IMR-90 (cell line): ENCODE measurements at places on chromosomes 3 and 15.
A peak's percentile ranks its signal among the peaks of the same experiment; 100 is the strongest.

DNA sequence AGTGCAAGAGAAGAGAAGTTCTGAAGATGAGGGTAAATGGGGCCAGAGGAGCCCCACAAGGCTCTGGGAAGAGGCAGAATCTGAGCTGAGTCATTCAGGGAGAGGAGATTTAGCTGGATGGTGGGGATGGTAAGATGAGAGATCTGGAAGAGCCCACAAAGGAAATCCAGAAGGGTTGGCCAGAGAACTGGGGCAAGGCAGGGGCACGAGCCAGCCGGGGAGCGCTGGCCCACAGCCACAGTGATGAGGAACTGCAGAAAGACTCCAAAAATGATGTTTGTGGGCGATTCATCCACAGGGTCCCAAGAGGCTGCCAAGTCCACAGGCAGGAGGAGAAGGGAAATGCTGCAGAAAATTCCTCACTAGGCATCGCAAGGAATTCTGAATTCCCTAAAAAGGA, 75.9 kb upstream of the ATP2B2 start:
- no peak for DNase-seq

GRCh38 chr3:132289316-132289715, 27.9 kb upstream of the ACP3 start:
- no peak for DNase-seq

GRCh38 chr3:96200897-96201296, 613.5 kb upstream of the EPHA6 start:
- no peak for DNase-seq

- peak; percentile 94 for DNase-seq
These were observed 38.6 kb downstream of the CLEC3B start for GRCh38 chr3:45064512-45065372.

DNA sequence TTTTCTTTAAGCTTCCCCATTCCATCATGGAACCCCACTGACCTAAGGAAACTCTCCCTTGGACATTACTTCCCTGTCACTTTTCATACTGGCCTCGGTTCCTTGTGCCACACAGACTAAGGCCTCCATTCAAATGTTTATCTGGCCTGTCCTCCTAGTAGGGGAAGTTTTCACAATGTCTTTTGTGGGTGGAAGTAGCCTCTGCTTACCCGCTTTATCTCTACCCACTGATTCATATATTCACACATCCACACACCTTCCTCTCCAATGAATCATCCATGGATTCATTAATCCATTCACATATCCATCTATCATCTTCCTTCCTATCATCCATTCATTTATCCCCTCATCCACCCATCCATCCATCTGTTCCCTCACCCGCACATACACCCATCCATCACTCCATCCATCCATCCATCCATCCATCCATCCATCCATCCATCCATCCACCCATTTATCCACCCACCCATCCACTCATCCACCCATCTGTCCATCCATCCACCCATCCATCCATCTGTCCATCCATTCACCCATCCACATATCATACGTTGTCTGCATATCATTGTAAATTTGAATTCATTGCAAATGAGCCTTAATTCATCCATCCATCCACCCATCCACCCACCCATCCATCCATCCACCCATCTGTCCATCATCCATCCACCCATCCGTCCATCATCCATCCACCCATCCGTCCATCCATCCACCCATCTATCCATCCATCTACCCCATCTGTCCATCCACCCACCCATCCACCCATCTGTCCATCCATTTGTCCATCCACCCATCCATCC, 49.1 kb downstream of the IQSEC1 start:
- no peak for DNase-seq

DNA sequence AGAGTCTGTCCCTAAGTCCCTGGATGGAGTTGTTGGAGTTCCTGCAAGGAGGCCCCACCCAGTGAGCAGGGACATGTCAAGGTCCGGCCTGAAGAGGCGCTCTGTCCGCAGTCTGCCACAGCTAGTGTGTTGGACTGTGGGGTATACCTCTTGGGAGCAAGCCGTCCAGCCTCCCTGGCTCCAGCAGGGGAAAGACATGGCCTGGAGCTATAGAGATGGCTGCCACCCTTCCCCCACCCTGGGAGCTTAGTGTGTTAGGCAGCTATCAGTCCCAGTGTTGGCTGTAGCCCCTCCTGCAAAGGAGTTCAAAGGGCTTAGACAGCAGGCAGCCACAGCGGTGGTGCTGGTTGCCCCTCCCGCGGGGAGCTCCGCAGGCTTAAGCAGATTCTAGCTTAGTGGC, 20.3 kb downstream of the IMPG2 start:
- DNase-seq, result no peak

DNA sequence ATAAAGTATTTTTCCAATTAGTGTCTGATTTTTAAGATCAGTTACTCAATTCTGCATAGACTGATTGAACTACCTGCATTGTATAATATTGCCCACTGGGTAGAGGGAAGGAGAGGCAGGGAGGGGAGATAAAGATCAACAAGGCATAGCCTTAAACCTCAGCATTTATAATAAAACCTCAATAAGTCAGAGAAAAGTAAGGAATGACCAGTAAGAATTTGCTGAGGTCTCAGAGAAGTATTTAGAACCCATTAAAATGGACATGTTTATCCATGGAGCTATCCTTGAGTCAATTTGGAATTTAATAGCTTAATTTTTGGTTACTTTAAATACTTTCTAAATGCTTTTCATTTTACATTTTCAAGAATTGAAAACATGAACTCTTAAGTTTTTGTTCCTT, 62.5 kb downstream of the ARMC8 start:
- no peak for DNase-seq

- peak; percentile 26 for DNase-seq
These were observed 31.2 kb downstream of the SLC25A36 start for GRCh38 chr3:140972833-140973232.

- DNase-seq, result no peak
These were observed 132.5 kb downstream of the RBPMS2 start for GRCh38 chr15:64642875-64643274.

GRCh38 chr3:127457094-127457475, 133.4 kb downstream of the TPRA1 start:
- DNase-seq, result peak; percentile 60

DNA sequence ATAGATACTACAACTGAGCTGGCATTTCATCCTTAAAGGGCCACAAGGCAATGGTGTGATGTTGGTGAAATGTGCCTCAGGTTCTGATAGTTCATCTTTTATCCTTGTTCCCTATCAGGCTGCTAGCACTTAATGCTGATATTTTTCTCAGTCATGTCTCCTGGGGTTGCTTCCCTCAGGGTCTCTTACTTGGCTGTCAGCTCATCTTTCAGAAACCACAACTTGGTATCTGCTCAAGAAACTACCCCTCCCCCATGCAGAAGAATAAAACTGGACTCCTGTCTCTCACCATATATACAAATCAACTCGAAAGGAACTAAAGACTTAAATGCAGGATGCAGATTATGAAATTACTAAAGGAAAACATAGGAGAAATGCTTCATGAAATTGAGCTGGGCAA, 308.1 kb downstream of the CHST2 start:
- no peak for DNase-seq

- peak; percentile 68 for DNase-seq
These were observed 85.1 kb upstream of the NANOGP8 start for GRCh38 chr15:35170207-35170606.

- DNase-seq, result peak; percentile 95
These were observed 147.5 kb upstream of the MBNL1 start for GRCh38 chr3:152121270-152121636.

DNA sequence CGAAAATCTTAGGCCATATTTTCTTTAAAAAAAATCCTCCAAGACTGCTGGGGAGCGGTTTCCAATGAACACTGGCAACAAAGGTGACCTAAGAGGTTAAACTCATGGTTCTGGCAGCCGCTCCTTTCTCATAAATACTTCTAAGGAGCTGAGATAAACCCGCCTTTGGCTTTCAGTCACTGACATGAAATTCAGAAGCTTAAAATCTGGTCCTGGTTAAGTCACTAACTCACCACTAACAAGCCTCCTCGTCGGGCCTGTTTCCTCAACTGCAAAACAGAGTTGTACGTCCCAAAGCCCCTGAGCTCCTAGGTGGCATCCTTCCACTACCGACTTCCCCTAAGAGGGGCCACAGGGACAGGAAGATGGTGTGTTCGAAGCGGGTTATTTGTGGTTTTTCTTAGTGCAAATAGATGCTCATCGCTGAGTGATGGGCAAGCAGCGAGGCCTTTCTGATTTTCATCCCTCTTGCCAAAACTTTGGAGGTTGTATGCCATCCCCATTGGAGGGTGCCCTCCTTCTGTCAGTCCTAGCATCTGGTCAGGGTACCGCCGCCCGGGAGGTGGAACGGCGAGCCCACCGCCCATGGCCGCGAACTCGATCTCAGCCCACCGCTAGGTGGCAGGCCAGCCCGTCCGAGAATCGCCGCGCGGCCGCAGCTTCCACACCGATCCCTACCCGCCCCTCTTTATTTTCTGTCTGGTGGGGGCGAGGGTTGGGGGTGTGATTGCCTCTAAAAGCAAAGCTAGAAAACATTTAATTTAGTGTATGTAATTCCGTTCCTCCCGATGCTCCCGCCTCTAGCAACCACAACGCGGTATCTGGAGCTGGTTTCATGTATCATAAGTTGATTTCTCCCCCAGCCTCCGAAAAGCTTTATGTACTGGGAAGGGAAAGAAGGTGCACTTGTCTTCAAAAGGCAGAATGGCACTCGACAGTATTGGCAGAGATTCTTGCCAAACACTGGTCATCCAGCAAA, 4.6 kb downstream of the BCL6 start:
- peak; percentile 72 for DNase-seq

- DNase-seq, result peak; percentile 67
These were observed 1.2 kb upstream of the PLIN1 start for GRCh38 chr15:89680282-89680873.

- DNase-seq, result no peak
These were observed 39.6 kb downstream of the FAM3D start for GRCh38 chr3:58626841-58627569.

- DNase-seq, result peak; percentile 78
These were observed 114.6 kb downstream of the NFKBIZ start for GRCh38 chr3:101963902-101964362.

DNA sequence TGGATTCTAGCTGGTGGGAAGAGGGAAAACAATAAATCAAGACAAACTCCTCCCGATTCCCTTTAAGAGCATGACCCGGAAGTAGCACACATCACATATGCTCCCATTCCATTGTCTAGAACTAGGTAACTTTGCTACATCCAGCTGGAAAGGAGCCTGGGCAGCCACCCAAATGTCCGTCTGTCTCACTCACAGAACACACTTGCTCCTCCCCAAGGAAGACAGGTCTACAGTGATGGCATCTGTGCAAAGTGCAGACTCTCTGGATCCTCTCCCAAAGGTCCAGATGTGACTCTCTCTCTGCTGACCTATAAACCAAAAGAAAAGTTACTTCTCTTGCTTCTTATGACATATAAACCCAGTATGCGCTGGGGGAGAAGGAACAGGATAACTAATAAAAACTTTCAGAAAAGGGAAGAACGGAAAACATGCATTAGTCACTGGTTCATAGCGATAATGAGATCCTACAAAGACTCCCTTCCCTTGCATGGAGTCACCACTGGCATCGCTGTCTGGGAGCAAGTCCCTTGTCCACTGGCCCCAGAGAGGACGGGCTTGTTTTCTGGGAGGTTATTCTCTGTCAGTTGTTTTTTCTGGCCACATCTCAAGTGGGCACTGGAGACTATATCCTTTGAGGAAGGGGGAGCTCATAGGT, 29.8 kb upstream of the EPHB3 start:
- no peak for DNase-seq

DNA sequence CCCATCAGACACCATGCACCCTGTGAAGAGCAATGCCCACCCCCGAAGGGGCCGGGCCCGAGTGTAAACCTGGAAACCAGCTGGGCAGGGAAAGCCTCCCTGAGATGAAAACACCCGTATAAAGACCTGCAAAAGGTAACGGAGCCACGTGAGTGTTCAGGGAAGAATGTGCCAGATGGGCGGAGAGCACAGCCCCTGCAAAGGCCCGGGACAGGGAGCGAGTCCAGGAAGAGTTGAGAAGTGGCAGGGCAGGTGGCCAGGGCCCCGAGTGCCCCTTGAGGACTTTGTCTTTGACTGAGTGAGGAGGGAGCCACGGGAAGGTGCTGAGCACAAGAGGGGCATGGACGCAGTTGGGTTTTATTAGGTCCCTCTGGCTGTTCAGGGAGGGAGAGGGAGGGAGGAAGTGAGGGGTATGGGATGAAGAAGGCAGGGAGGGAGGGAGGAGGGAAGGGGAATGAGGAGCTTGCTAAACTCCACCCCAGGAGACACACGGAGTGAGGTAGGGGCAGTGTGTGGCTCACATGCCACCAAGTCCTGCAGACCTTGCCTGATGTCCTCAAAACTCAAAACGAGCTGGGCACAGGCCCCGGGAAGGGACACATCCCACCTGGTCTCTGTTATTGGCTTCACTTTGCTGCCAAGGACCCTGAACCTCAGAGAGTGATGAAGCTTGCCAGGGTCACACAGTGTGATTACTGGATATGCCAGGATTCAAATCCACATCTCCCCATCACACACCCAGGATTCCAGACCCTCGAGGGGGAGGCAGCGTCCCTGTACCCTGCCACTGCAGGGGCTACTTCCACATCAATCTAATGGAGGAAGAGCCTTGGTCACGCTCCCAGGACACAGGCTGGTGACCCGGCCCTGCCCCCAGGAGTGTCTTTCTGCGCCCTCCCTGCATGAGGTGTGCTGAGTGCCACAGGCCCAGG, 49.1 kb upstream of the IQSEC1 start:
- no peak for DNase-seq

DNA sequence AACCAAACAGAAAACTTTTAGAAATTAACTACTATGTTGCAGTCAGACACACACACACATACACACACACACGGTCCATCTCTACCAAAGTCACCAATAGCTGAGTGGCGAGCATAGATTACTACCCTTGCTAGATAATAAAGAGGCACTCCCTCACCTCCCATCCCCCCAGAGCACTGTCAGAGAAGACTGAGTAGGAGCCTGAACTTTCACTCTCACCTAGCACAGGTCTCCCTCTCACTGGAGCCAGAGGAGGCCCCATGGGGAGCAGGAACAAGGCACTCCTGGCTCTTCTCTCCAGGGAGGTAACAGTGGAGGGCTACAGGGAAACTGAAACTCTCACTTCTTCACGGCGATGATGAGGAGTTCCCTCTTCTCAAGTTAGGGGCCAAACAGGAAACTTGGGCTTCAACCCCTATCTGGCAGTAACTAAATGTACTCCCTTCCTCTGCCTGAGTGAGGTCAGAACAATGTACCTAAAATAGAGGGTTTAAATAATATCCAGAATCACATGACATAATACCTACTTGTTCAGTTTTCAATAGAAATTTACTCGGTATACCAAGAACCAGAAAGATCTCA, 975.3 kb upstream of the GBE1 start:
- no peak for DNase-seq

- DNase-seq, result no peak
These were observed 326.3 kb upstream of the TPRG1 start for GRCh38 chr3:188845514-188845913.

- DNase-seq, result no peak
These were observed 188.7 kb upstream of the NSMCE3 start for GRCh38 chr15:29458361-29458760.

DNA sequence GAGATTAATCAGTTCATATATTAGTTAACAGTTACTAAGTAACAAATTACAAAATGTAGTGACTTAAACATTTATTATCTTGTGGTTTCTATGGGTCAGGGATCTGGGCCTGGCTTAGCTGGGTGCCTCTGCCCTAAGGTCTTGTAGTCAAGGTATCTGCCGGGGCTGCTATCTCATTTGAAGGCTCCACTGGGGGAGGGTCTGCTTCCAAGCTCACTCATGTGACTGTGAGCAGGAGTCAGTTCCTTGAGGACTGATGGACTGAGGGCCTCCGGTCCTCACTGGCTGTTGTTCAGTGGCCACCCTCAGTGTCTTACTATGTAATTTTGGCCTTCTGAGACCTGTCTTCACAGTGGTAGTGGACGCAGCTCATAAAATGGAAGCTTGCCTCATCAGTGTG, 135.9 kb upstream of the PLXNA1 start:
- no peak for DNase-seq

GRCh38 chr15:47466357-47466756, 250.9 kb upstream of the SEMA6D start:
- peak; percentile 90 for DNase-seq
